Calu3 (cell line): ENCODE measurements at places on chromosomes 13 and 19.

DNA sequence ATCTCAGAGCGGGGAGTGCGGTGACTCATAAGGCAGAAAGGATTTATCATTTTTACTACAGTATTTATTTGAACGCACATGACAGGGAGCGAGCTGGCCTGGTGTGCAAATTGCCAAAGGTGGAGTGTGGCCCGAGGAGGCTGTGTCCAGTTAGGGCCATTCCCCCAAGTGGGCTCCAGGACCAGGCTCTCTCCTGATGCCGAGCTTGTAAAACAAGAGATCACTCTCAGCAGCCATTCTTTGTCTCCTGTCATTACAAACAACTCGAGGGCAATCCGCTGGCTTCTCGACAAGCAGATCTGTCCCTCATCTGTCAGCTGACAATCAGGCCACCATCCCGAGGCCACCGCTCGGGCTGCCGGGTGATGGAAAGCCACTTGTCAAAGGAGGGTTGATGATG is 418.9 kb downstream of the ZNF536 start:
- DNase-seq, result no peak

- no peak for DNase-seq
Observed at GRCh38 chr19:30049846-30050667, 108.0 kb downstream of the URI1 start.

DNA sequence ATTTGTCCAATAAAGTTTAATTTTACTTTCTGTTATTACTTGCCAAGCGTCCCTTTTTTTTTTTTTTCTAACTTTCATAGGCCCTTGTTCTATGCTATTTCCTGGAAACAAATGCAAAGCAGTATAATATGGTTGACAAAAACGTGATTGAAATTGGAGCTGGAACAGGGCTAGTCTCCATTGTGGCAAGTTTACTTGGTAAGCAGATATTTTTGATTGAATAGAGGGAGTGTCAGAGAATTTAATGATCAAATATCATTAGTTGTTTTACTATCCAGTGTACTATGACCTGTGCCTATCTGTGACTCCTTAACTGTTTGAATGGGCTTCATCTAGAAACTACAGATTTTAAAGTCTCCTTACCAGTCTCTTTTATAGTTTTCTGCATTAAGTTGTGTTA is 46.7 kb downstream of the ERCC5 start:
- no peak for DNase-seq

- no peak for DNase-seq
Observed at GRCh38 chr19:15919243-15919642, 15.1 kb downstream of the CYP4F11 start.

DNA sequence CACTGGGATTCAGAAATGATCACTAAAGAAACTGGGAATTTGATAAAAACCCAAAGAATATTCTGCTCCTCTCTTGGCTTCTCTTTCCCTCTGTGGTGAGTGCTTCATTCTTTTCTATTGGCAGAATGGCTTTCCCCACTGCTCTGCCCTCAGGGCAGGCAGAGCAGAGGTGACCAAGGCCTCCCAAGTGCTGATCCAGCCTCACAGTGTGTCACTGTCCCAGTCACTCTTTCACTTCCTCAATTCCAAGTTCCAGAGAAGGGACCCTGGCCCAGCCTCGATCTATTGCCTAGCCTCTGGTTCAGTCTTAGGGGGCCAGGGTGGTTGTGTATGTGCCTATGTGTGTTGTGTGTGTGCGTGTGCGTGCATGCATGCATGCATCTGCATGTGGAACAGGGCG is 180.6 kb upstream of the TMTC4 start:
- no peak for DNase-seq

DNA sequence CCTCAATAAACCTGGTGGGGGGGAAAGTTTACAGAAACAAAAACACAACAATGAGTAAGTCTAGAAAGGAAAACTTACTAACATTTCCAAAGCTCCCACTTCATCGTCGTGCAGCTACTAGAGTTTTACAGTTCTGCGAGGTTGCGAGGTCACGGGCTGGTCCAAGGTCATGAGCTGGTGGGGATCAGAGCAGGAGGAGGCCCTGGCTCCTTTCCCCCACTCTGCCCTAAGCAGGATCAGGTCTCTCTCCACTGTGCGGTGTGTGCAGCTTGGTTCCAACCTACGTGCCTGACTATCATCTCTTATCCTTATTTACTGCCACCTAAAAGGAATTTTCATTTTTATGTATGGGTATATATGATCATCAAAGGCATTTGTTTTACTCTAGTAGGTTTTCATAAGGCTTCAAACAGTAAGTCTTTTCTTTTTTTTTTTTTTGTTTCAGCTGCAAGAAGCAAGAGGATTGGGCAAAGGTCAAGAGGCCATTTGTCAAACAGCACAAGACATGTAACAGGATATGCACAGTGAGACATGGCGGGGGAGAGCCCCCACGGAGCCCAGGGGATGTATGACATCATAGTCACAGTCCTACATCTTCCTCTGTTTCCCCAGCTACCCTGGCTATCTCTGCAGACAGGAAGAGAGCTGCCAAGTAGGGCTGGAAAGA is 76.6 kb upstream of the POMP start:
- DNase-seq, result no peak

GRCh38 chr13:50543782-50544181 is 299.7 kb downstream of the DLEU7 start:
- DNase-seq, result no peak

- DNase-seq, result no peak
Observed at GRCh38 chr19:3132971-3133792, 2.7 kb upstream of the GNA15 start.

DNA sequence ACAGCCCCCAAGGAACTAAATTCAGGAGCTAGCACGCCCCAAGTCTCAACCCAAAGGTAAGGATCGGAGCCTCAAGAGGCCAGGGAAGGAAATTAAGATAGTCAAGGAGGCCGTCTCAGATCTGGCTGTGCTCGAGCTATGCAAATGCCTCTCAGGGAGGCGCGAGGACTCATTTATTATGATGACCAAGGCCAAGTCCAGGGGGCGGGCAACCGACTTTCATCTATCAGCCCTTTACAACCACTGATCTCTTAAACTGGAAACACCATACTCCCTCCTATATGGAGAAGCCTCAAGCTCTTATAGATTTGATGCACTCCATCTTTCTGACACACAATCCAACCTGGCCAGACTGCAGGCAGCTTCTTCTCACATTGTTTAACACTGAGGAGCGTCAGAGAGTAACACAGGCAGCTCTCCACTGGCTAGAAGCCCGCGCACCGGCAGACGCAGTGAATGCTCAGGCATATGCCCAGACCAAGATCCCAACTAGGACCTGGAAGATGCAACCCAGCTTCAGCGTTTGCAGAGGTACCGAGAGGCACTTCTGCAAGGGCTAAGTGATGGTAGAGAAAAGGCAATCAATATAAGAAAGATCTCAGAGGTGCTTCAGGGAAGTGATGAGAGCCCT is 9.6 kb upstream of the SLC15A1 start:
- no peak for DNase-seq

- DNase-seq, result no peak
Observed at GRCh38 chr19:51743405-51743804, 8.3 kb downstream of the FPR1 start.
